ENCODE measurements at places on chromosomes 3 and 15. TPM values are rescaled to one million over a fixed set of nuclear protein-coding genes. Genes with fewer than 3 reads are reported as not detected.

DNA sequence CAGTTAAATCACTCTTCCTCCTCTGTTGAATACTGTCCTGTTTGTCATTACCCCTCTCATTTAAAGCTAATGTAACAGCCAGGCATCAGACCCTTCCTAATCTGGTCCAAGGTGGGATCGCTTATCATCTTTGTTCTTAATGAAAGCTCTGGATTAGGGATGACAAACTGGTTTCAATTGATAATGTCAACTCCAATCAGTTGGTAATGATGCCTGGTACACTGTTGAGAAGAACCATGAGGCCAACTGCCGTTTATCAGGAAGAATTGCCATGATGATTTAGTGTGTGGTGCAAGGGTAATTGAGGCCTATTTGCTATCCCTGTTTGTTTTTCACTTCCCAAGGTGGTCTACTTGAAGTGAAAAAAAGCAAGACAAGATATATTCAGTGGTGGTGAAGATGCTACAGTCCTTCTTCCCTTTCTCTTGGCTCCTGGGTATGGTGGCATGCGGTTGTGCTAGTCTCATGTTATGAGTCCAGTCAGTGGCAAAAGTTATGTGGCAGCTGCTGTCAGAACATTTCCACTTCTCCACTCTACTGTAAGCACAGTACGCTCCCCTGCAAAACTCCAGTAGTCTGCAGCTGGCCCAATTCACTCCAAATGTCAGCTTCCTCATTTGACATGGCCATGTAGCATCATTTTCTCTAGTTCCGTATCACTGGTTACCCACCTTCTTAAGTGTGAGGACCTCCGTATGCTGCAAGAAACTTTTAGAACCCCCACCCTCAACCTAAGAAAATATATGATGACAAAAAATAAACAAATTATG is 72.5 kb downstream of the MORC1 start:
- no peaks in the 10 kb centered on the region for H3K27me3 ChIP-seq
- H3K36me3 ChIP-seq, result no peaks in the 10 kb centered on the region
- no peak overlapping the region for H3K4me3 ChIP-seq

- H3K4me3 ChIP-seq, result no peak overlapping the region
- peak; percentile 48 for DNase-seq
- H3K36me3 ChIP-seq, result no peaks in the 10 kb centered on the region
Observed at GRCh38 chr3:908839-909238, 184.0 kb upstream of the CNTN6 start.

DNA sequence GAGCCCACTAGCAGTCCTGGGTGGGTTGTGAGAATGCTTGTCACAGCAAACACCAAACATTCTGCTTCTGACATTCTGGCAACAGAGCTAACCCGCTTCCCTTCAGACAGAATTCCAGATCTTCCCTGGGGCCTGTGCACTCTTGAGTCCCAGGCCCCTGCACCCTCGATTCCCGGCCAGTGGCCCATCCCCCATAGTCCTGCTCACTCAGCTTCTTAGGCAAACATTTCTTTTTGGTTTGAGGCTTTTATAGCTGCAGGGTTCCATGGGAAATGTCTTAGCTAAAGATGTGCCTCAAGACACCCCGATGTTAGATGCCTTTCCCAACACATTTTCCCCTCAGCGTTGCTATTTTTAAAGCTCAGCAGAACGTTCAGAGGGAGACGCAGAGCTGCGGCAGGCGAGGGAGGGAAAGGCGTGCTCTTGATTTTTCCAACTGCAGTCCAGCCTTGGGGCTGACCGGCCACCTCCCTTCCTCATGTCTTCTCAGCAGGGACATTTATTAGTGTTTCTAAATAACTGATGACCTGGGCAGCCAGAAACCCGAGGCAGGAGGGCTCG is 35.2 kb downstream of the ABTB1 start:
- peak; percentile 19 for DNase-seq
- H3K27ac ChIP-seq, result no peak overlapping the region
- H3K4me3 ChIP-seq, result no peak overlapping the region
- H3K27me3 ChIP-seq, result no peaks in the 10 kb centered on the region
- no peaks in the 10 kb centered on the region for H3K4me1 ChIP-seq
- no peaks in the 10 kb centered on the region for H3K36me3 ChIP-seq

DNA sequence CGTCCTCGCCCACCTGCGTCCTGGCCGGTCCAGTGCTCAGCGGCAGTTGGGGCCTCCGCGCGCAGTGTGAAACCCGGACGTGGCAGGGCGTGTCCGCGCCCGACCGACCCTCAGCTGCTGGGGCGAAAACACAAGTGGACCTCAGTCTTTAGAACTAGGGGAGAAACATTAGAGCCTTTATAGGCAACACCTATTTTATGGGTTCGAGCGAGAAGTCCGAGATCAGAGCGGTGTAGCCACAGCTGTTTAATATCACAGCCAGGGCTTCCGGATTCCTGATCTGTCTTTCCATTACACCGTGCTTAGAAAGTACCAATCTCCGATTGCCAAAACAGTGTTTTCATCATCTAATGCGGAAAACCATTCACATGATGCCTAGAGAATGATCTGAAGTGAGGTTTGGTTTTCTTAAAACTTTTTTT is 506 bp downstream of the RAD51 start:
- no peaks in the 10 kb centered on the region for H3K27me3 ChIP-seq
- peaks cover 26% of the 10 kb centered on the region for H3K36me3 ChIP-seq
- peak overlapping the region; percentile 41 for H3K27ac ChIP-seq
- H3K4me1 ChIP-seq, result no peaks in the 10 kb centered on the region
- no peak for DNase-seq
- peak overlapping the region; percentile 98 for H3K4me3 ChIP-seq

- DNase-seq, result no peak
- H3K27ac ChIP-seq, result no peak overlapping the region
- peaks cover 8% of the 10 kb centered on the region for H3K36me3 ChIP-seq
Observed at GRCh38 chr15:52730594-52730993, 51.4 kb upstream of the ATOSA start.

- H3K4me3 ChIP-seq, result no peak overlapping the region
- H3K27me3 ChIP-seq, result no peaks in the 10 kb centered on the region
- no peaks in the 10 kb centered on the region for H3K36me3 ChIP-seq
- no peak for DNase-seq
- no peak overlapping the region for H3K27ac ChIP-seq
Observed at GRCh38 chr3:72102112-72102616, 317.2 kb upstream of the PROK2 start.

GRCh38 chr15:68278595-68279405 is 1.3 kb downstream of the FEM1B start:
- no peaks in the 10 kb centered on the region for H3K27me3 ChIP-seq
- H3K27ac ChIP-seq, result no peak overlapping the region
- no peak for DNase-seq
- peaks cover 5% of the 10 kb centered on the region for H3K36me3 ChIP-seq
- H3K4me3 ChIP-seq, result peak overlapping the region; percentile 97

GRCh38 chr3:72067721-72068120 is 282.8 kb upstream of the PROK2 start:
- no peak overlapping the region for H3K4me3 ChIP-seq
- no peaks in the 10 kb centered on the region for H3K36me3 ChIP-seq
- H3K27ac ChIP-seq, result no peak overlapping the region
- no peaks in the 10 kb centered on the region for H3K27me3 ChIP-seq

- no peaks in the 10 kb centered on the region for H3K27me3 ChIP-seq
- no peak for DNase-seq
- no peak overlapping the region for H3K4me3 ChIP-seq
- no peaks in the 10 kb centered on the region for H3K36me3 ChIP-seq
- no peak overlapping the region for H3K27ac ChIP-seq
Observed at GRCh38 chr15:77295446-77295845, 124.5 kb downstream of the PEAK1 start.

DNA sequence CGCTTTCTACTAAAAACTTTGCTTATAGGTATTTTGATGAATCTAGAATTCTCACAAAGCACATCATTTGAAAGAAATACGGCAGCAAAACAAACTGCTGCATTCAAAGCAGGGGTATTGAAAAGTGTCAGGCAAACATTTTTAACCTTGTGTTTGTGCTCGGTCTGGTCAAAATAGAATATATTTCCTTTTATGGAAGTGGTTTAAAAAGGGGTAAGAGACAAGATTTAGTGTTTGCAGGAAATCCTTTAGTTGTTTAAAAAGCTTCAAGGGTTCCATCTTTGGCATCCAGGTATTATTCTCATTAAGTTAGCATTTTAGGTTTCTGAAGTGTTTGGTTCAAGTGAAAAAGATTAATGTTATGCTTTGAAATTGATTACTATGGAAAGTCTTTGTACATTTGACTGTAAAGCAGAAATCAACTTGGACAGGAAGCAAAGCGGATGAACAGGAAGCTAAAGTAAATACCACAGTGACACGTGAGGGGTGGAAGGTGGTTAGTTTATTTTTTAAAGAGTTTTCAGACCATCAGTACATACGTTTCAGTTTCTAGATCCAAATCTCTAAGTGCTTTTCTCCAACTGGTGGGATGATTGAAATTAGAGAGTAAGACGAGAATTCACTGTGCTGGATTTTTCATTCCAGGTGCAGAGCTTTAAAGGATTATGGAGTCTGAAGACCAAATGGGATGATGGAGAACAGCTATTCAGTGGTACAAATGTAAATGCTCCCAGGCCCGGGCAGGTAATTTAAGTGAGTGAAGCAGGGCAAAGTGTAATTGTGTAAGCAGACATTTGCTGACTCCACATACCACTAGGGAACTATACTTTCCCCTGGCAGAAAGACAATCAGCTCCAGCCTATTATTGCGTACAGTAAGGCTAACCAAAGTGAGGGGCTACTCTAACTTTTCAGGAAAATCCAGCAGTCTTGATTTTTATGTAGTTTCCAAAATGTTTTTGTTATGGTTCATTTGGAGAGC is 341.8 kb upstream of the TBL1XR1 start:
- DNase-seq, result no peak
- H3K27ac ChIP-seq, result no peak overlapping the region
- no peak overlapping the region for H3K4me3 ChIP-seq
- no peaks in the 10 kb centered on the region for H3K27me3 ChIP-seq
- peaks cover 5% of the 10 kb centered on the region for H3K4me1 ChIP-seq

- H3K4me1 ChIP-seq, result no peaks in the 10 kb centered on the region
- DNase-seq, result peak; percentile 73
Observed at GRCh38 chr15:41513506-41514227, at the start of gene LTK. Gene LTK (minus strand): TSS chr15:41513827. CDS start chr15:41513709, 118 bp downstream.

GRCh38 chr3:152977366-152977765 is 142.4 kb downstream of the P2RY1 start:
- no peaks in the 10 kb centered on the region for H3K27me3 ChIP-seq
- H3K27ac ChIP-seq, result no peak overlapping the region
- DNase-seq, result no peak
- H3K4me3 ChIP-seq, result no peak overlapping the region

DNA sequence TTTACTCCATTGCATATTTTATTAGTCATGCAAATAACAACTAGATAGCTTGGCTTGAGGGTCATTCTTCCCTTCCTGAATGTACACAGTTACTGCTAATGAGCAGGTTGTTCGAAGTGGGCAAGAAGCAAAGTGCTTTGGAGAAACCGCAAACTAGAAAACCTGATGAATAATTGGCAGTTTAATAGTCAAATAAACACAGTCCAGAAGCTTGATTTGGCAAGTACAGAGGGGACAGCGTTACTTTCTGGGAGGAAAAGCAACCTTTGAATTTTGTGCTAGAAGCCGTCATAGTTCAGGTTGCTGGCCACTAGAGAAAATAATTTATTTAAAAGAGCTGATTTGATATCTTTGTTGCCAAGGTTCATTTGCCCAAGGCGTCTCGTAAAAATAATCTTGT is 94.9 kb downstream of the MFSD1 start:
- H3K27me3 ChIP-seq, result no peaks in the 10 kb centered on the region
- no peak for DNase-seq
- no peaks in the 10 kb centered on the region for H3K36me3 ChIP-seq
- H3K4me3 ChIP-seq, result no peak overlapping the region
- H3K27ac ChIP-seq, result no peak overlapping the region

DNA sequence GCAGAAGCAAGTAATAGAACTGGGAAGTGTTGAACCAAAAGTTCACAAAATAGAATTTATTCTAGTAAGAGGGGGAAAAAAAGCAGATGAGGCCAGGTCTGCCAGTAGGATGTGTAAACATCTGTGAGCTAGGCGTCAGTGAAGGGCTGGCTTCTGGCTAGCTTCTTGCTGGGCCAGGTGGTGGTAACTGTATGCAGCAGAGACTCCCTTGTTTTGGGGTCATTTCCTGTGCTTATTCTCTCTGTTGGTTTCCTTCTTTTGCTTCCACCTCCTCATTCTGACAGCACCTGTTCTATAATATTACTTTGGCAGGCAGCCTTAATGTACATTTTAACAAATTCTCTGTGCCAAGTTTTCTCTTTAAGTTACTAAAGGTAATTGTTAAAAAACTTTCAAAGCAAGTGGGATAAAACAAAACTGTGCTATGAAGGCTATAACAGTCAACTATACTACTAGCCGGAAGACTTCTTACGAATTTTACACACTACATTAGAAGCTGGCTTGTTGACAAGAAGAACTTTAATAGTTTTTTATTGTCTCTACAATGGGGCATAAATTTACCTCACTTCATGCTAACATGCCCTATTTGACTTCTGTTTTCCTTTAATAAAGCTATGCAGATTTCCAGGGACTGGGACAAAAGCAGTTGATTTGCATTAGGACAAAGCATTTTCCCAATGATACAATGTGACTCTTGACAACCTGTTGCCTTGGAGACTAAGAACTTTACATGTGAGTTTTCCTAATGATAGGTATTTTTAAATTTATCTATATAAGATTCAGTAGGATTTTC is 318.8 kb upstream of the NAALADL2 start:
- H3K27me3 ChIP-seq, result no peaks in the 10 kb centered on the region
- H3K4me1 ChIP-seq, result peaks cover 5% of the 10 kb centered on the region
- H3K27ac ChIP-seq, result peak overlapping the region; percentile 92
- peak overlapping the region; percentile 63 for H3K4me3 ChIP-seq

- DNase-seq, result no peak
- H3K4me1 ChIP-seq, result no peaks in the 10 kb centered on the region
- no peak overlapping the region for H3K4me3 ChIP-seq
- no peak overlapping the region for H3K27ac ChIP-seq
- H3K27me3 ChIP-seq, result no peaks in the 10 kb centered on the region
Observed at GRCh38 chr3:87694678-87695077, 364.1 kb downstream of the CGGBP1 start.

- H3K36me3 ChIP-seq, result no peaks in the 10 kb centered on the region
- no peak overlapping the region for H3K4me3 ChIP-seq
- no peaks in the 10 kb centered on the region for H3K27me3 ChIP-seq
- H3K27ac ChIP-seq, result no peak overlapping the region
- DNase-seq, result no peak
Observed at GRCh38 chr3:21524133-21524532, 226.9 kb downstream of the ZNF385D start.

GRCh38 chr3:2595486-2595885 is 496.8 kb downstream of the CNTN4 start:
- no peaks in the 10 kb centered on the region for H3K4me1 ChIP-seq
- H3K27me3 ChIP-seq, result no peaks in the 10 kb centered on the region
- H3K36me3 ChIP-seq, result no peaks in the 10 kb centered on the region
- peak; percentile 34 for DNase-seq

GRM2 gene
- 1.5 TPM for total RNA-seq

EPHB3 gene
- 1.0 TPM for total RNA-seq

CHRNA3 gene
- 1.1 TPM for total RNA-seq

GADL1 gene
- total RNA-seq, result 0.15 TPM

GOLGA8H gene
- total RNA-seq, result 0.70 TPM

ROPN1 gene
- not detected for total RNA-seq

Data from H9 (cell line).